ENCODE measurements at places on chromosomes 4 and X.

GRCh38 chr4:959338-960139 is 13.8 kb downstream of the DGKQ start:
- H3K4me3 ChIP-seq, result no peak overlapping the region
- no peak for DNase-seq
- H3K27ac ChIP-seq, result no peak overlapping the region
- no peaks in the 10 kb centered on the region for H3K27me3 ChIP-seq
- peaks cover 9% of the 10 kb centered on the region for H3K36me3 ChIP-seq
- no peaks in the 10 kb centered on the region for H3K4me1 ChIP-seq

DNA sequence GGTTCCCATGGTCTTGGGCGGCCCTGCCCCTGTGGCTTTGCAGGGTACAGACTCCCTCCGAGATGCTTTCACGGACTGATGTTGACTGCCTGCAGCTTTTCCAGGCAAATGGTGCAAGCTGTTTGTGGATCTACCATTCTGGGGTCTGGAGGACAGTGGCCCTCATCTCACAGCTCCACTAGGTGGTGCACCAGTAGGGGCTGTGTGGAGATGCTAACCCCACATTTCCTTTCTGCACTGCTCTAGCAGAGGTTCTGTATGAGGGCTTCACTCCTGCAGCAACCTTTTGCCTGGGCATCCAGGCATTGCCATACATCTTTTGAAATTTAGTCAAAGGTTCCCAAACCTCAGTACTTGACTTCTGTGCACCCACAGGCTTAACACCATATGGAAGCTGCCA is 176.1 kb downstream of the DCAF12L1 start:
- no peaks in the 10 kb centered on the region for H3K27me3 ChIP-seq
- H3K4me1 ChIP-seq, result no peaks in the 10 kb centered on the region
- DNase-seq, result no peak
- no peaks in the 10 kb centered on the region for H3K36me3 ChIP-seq
- H3K27ac ChIP-seq, result no peak overlapping the region

- H3K27me3 ChIP-seq, result no peaks in the 10 kb centered on the region
- H3K4me1 ChIP-seq, result no peaks in the 10 kb centered on the region
- H3K27ac ChIP-seq, result no peak overlapping the region
- no peak for DNase-seq
- H3K36me3 ChIP-seq, result no peaks in the 10 kb centered on the region
Measured at GRCh38 chr4:96786306-96786705, 946.4 kb downstream of the PDHA2 start.

DNA sequence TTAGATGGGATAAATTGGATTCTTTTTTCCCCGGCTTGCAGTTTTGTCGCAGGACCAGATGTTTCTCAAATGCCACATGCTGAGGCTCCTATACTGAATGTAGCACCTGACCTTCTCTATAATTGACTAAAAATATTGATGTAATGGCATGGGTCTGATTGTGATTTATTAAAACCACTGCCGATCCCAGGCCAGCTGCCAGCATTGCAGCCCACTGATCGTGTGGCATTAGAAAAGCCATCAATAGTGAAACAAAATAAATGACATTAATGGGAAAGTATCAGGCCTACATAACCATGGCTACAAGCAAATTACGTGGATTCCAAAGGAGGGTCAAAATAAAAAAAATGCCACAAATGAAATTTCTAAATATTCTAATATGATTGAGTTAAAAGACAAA is 98.7 kb downstream of the MAB21L2 start:
- no peaks in the 10 kb centered on the region for H3K36me3 ChIP-seq
- no peaks in the 10 kb centered on the region for H3K27me3 ChIP-seq
- H3K4me1 ChIP-seq, result no peaks in the 10 kb centered on the region
- no peak for DNase-seq
- H3K27ac ChIP-seq, result no peak overlapping the region

- H3K27me3 ChIP-seq, result no peaks in the 10 kb centered on the region
- no peaks in the 10 kb centered on the region for H3K4me1 ChIP-seq
- no peaks in the 10 kb centered on the region for H3K36me3 ChIP-seq
- no peak overlapping the region for H3K27ac ChIP-seq
- no peak for DNase-seq
- no peak overlapping the region for H3K4me3 ChIP-seq
Measured at GRCh38 chr4:104418286-104418685, 76.4 kb downstream of the CXXC4 start.

GRCh38 chrX:110509755-110510532 is 151.3 kb downstream of the RTL9 start:
- H3K4me3 ChIP-seq, result no peak overlapping the region
- H3K27ac ChIP-seq, result no peak overlapping the region
- no peaks in the 10 kb centered on the region for H3K27me3 ChIP-seq
- H3K4me1 ChIP-seq, result no peaks in the 10 kb centered on the region
- no peaks in the 10 kb centered on the region for H3K36me3 ChIP-seq

DNA sequence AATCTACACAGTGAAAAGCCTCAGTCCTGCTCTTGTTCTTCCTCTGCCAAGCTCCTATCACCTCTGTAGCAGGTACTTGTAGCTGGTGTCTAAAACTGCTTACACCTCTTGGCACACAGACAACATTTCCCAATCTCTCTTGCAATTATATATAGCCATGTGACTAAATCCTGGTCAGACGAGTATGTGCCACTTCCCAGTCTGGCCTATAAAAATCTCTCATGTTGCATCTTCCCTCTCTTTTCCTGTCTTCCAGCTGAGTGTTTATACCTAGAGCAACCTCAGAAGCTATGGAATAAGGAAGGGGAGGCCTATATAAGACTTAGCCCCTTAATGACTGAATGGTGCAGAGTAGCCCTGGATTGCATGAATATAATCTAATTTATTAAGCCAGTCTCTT is 105.8 kb downstream of the RNF150 start:
- H3K27ac ChIP-seq, result peak overlapping the region; percentile 71
- H3K36me3 ChIP-seq, result no peaks in the 10 kb centered on the region
- H3K4me1 ChIP-seq, result peaks cover 20% of the 10 kb centered on the region
- no peaks in the 10 kb centered on the region for H3K27me3 ChIP-seq
- no peak for DNase-seq

- H3K4me3 ChIP-seq, result no peak overlapping the region
- DNase-seq, result no peak
- H3K27me3 ChIP-seq, result no peaks in the 10 kb centered on the region
Measured at GRCh38 chr4:76762137-76763130, 135.5 kb downstream of the SOWAHB start.

DNA sequence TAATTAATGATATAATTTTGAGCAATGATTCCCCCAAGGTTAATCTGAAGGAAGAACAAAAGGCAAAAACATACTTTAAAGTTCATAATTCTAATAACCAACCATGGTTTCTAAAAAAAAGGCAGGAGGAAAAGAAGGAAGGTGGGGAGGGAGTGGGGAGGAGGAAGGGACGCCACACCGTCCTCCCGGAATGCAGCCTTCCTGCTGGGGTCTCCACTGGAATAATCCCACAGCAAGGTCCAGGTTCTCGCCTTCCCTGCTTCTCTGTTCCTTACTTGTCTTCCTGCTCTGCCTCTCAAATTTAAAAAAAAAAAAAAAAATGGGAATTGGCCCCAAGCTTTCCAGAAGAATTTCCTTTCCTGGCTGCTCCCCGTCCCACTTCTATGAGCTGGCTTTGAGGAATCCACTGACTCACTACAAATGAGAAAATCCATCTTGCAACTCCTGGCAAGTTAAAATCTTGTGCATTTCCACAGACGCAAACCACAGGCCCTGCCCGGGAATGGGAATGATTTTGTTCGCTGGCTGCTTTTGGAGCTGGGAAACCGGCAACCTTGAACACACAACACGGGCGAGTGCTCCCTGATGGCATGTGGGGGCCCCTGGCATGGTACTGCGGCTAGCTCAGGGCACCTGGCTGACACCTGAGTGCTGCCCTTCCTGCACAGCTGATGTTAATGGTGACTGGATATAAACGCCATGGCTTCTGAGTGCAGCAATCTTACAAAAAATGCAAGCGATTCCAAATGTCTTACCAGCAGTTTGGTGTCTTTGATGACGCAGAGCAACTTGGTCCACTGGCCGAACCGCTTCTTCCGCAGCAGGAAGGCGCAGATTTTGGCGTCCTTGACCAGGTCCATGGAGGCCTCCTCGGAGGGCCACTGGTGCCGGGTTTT is 97.0 kb downstream of the AFAP1 start:
- H3K4me3 ChIP-seq, result no peak overlapping the region
- DNase-seq, result peak; percentile 88
- H3K4me1 ChIP-seq, result no peaks in the 10 kb centered on the region
- peaks cover 2% of the 10 kb centered on the region for H3K36me3 ChIP-seq

GRCh38 chrX:24498181-24498580 is 33.1 kb downstream of the PDK3 start:
- H3K36me3 ChIP-seq, result no peaks in the 10 kb centered on the region
- no peaks in the 10 kb centered on the region for H3K4me1 ChIP-seq
- H3K4me3 ChIP-seq, result no peak overlapping the region
- no peaks in the 10 kb centered on the region for H3K27me3 ChIP-seq
- no peak overlapping the region for H3K27ac ChIP-seq
- DNase-seq, result no peak

- no peaks in the 10 kb centered on the region for H3K36me3 ChIP-seq
- H3K27ac ChIP-seq, result no peak overlapping the region
- no peak overlapping the region for H3K4me3 ChIP-seq
- H3K4me1 ChIP-seq, result no peaks in the 10 kb centered on the region
- H3K27me3 ChIP-seq, result no peaks in the 10 kb centered on the region
Measured at GRCh38 chr4:107432451-107432850, 287.6 kb downstream of the PAPSS1 start.

- H3K4me3 ChIP-seq, result peak overlapping the region; percentile 74
- H3K27me3 ChIP-seq, result no peaks in the 10 kb centered on the region
- H3K36me3 ChIP-seq, result no peaks in the 10 kb centered on the region
- DNase-seq, result peak; percentile 96
Measured at GRCh38 chr4:118278473-118279274, 74.1 kb downstream of the PRSS12 start.

DNA sequence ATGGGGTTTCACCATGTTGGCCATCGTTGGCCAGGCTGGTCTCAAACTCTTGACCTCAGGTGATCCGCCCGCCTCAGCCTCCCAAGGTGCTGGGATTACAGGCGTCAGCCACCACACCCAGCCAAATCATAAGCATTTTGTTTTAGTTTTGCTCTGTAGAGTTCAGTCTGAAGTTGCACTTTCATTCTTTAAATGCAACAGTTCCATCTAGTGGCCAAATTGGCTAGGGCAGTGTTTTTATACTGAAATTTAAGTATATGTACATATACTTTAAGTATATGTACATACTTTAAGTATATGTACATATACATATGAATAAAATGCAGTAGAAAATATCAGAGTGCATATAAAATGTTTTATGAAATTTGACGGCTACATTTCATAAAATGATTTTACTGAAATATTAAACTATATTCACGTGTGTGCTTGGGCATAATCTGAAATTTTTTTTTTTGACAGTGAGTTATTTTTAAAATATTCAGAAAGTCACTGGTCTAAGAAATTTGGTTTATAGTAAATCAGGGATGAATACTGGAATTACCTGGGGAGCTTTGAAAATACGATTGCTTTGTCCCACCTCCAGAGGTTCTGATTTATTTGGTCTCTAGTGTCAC is 145.5 kb downstream of the NWD2 start:
- no peak overlapping the region for H3K27ac ChIP-seq
- H3K4me3 ChIP-seq, result no peak overlapping the region
- no peaks in the 10 kb centered on the region for H3K36me3 ChIP-seq

GRCh38 chr4:184196730-184197385 is 20.8 kb downstream of the ENPP6 start:
- H3K27ac ChIP-seq, result no peak overlapping the region
- no peaks in the 10 kb centered on the region for H3K27me3 ChIP-seq
- no peaks in the 10 kb centered on the region for H3K4me1 ChIP-seq
- DNase-seq, result no peak
- H3K4me3 ChIP-seq, result no peak overlapping the region

DNA sequence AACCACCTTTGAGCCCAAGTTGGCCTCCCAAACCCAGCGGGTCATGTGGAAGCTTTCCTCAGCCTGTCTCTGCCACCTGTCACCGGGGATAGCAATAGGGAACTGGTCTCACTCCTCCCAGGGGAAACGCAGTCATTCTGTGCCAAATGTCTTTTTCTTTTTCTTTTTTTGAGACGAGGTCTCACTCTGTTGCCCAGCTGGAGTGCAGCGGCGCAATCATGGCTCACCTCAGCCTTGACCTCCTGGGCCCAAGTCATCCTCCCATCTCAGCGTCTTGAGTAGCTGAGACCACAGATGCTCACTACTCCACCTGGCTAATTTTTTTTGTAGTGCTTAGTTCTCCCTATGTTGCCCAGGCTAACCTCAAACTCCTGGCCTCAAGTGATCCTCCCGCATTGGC is 40.3 kb downstream of the MED28 start:
- H3K4me1 ChIP-seq, result no peaks in the 10 kb centered on the region
- no peaks in the 10 kb centered on the region for H3K36me3 ChIP-seq
- H3K27ac ChIP-seq, result no peak overlapping the region
- no peak for DNase-seq
- H3K4me3 ChIP-seq, result no peak overlapping the region
- no peaks in the 10 kb centered on the region for H3K27me3 ChIP-seq

DNA sequence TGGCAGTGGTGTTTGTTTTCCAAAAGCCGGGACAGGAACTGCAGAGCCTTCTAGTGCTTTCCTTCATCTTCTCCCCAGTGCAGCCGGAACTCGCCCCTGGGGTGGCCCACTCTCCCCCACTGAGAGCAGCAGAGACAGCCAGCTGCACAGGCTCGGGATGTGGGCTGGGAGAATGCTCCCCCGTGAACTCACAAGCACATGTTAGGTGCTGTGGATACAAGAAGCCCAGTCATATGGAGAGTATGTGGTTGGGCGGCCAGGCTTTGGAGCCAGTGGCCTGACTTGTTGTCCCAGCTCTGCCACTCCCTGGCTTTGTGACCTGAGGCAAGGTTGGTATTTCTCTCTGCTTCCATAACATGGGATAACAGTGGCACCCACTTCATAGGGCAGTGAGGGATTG is 9.4 kb upstream of the KIAA0232 start:
- no peaks in the 10 kb centered on the region for H3K36me3 ChIP-seq
- H3K27ac ChIP-seq, result peak overlapping the region; percentile 90
- no peak overlapping the region for H3K4me3 ChIP-seq
- H3K4me1 ChIP-seq, result no peaks in the 10 kb centered on the region

DNA sequence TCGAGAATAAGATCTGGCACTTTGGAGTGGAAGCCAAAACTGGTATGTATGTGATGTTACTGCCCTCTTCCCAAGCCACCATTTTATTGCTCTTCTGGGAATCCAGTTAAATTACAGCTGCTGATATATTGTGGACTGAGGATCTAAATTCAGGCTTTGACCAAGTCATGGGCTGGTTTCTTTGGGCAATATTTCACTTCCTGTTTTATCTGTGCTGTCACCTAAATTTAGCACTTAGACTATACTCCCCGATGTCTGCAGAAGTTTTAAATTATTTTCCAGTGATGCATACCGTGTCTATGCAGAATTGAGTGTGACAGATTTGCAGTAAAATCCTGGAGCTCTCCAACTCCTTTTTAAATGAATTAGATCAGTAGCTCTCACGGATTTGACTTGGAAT is 100.0 kb downstream of the TEX13A start:
- DNase-seq, result no peak
- H3K4me1 ChIP-seq, result no peaks in the 10 kb centered on the region
- H3K27me3 ChIP-seq, result no peaks in the 10 kb centered on the region
- no peaks in the 10 kb centered on the region for H3K36me3 ChIP-seq
- no peak overlapping the region for H3K4me3 ChIP-seq
